Fibroblast of skin of left quadriceps (primary cell): ENCODE measurements at places on chromosomes 16 and 17.

GRCh38 chr16:78607465-78607864 is 508.0 kb downstream of the WWOX start:
- no peak for DNase-seq

DNA sequence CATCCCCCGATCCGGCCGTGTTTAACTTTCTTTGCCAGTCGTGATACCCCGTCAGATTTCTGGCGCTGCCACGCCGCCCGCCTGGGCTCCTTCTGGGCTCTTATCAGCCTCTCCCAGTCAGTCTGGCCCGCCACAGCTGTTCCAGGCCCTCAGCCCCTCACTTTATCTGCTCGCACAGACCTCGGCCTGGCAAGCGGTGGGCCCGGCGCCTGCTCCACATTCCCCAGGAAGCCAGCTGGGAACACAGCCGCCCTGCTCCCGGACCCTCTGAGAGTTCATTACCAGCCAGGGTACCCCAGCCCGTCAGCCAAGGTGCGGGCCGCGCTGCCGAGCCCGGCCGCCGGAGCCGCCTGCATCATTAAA is 157.5 kb downstream of the ZNF423 start:
- no peak for DNase-seq

DNA sequence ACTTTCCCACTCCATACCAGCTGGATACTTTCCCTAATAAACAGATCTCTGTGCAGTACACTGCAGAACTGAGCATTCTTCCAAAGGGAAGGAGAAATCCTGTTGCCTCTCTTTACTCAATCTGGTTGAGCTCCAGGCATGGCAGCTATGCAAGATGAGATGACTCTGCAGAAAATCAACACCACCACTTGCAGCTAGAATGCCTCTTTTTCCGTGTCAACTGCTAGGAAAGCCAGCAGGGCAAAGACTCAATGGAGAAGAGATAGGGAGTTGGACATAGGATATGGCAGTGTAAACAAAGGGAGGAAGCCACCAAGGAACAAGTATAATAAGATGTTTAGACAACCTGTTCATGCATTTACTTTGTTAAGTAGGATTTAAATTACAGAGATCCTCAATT is 40.4 kb upstream of the CORO6 start:
- no peak for DNase-seq

DNA sequence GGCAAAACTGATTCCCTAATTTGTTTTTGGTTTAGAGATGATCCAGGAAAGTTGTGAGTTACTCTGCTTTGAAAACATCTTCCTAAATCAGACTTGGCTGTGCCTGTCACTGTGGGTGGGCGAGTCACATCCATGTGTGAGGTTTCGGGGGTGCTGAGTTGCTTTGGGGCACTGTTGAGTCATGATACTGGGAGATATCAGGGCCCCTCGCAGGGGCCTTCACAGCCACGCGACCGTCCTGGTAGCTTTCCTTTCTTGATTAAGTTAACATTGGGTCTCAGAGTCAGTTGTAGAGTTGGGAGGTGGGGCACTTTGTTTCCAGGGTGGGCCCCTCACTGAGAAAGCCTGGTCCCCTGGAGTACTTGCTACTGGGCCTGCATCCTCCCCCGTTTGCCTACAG is 58.3 kb upstream of the LGALS9 start:
- DNase-seq: no peak

DNA sequence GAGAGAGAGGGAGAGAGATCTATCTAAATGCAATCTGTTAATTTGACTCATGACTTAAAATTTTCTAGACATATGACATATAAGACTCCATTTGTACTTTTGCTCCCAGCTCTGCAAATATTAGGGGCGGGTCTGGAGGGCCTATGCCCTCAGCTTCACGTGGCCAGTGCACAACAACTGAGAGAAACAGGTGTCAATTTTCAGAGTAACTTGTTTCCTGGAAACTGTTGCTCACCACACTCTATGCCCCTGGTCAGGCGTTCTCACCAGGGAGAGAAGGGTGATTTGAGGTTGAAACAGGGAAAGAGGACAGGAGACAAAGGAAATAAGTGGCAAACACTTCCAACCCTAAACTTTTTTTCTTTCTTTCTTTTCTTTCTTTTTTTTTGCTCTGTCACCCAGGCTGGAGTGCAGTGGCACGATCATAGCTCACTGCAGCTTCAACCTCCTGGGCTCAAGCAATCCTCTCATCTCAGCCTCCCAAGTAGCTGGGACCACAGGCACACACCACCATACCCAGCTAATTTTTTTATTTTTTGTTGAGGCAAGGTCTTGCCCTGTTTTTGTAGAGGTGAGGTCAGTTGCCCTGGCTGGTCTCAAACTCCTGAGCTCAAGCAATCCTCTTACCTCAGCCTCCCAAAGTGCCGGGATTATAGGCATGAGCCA is 270.0 kb downstream of the SLC39A11 start:
- no peak for DNase-seq
